ENCODE measurements at places on chromosomes 5 and 9. TPM values are rescaled to one million over a fixed set of nuclear protein-coding genes. Genes with fewer than 3 reads are reported as not detected.

- H3K4me3 ChIP-seq: no peak overlapping the region
- no peaks in the 10 kb centered on the region for H3K27me3 ChIP-seq
- H3K27ac ChIP-seq: no peak overlapping the region
- no peaks in the 10 kb centered on the region for H3K4me1 ChIP-seq
Measured at GRCh38 chr5:42148813-42149212, 223.7 kb downstream of the FBXO4 start.

DNA sequence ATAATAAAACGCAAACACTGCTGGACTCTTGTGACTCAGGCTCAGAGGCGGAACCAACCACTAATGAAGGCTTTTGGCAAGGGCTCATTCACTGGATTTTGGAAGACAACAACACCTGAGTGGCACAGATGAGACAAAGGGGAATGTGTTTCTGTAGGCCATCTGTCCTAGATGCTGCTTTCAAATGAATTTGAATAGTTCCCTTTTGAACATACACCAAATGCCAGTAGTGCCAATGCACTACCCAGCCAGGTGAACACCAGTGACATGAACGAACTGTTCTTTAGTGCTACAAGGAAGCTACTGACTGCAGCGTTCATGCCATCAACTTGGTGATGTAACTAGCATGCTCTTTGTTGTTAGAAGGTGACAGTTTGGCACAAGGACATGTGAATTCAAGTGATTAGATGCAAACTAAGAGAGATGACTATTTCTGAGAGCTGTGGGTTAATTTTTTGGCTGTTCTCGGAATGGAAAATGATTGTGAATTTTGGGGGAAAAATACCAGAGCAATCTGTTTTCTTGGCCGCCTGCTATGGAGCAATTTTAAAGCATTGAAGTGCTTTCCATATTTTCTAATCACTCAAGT lies 173.7 kb downstream of the SLC24A2 start:
- no peak overlapping the region for H3K4me3 ChIP-seq
- peaks cover 7% of the 10 kb centered on the region for H3K27me3 ChIP-seq
- no peaks in the 10 kb centered on the region for H3K4me1 ChIP-seq
- H3K36me3 ChIP-seq: no peaks in the 10 kb centered on the region

GRCh38 chr9:72474676-72475075 lies 46.7 kb upstream of the TMC1 start:
- no peak overlapping the region for H3K27ac ChIP-seq
- no peak overlapping the region for H3K4me3 ChIP-seq
- no peaks in the 10 kb centered on the region for H3K36me3 ChIP-seq
- H3K4me1 ChIP-seq: peaks cover 17% of the 10 kb centered on the region
- DNase-seq: no peak

DNA sequence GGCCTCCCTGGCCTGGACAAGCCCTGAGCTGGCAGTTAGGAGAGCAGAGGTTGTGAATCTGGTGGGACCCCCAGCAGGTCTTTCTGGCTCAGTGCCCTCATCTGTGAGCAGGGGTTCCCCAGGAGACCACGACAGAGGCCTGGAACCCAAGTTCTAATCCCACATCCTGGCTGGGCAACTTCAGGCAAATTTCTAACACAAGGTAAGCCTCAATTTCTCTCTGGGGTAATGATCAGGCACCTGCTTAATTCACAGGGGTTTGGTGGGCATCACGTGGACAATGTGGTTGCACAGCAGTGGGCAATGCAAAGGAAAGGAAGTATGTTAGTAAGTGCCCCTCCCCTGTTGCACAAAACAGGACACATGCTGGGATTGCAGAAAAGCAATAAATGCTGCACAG lies 1.9 kb upstream of the KCNIP1 start:
- peaks cover 29% of the 10 kb centered on the region for H3K27me3 ChIP-seq
- H3K4me1 ChIP-seq: peaks cover 11% of the 10 kb centered on the region
- no peak for DNase-seq
- no peak overlapping the region for H3K27ac ChIP-seq
- H3K4me3 ChIP-seq: no peak overlapping the region

DNA sequence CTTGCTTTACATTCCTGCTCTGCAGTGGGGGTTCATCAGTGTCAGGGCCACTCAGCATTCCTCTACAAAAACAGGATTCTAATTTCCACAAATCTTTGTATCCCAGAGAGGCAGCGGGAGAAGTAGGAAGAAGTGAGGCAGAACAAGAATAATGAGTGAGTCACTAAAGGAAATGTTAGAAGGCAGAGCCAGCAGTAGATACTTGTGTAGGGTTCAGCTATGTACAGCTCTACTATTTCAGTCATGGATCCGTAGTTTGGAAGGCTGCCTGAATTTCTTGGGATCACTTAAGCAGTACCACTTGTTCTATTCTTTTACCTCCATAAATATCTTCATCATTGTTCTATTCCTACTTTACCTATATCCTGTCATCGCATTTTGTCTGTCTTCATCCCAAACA lies 246.3 kb upstream of the TLE4 start:
- H3K36me3 ChIP-seq: no peaks in the 10 kb centered on the region
- no peak overlapping the region for H3K4me3 ChIP-seq
- no peak for DNase-seq
- H3K4me1 ChIP-seq: no peaks in the 10 kb centered on the region
- H3K27ac ChIP-seq: no peak overlapping the region

GRCh38 chr5:98066910-98067309 lies 706.6 kb upstream of the RGMB start:
- no peak overlapping the region for H3K27ac ChIP-seq
- no peaks in the 10 kb centered on the region for H3K4me1 ChIP-seq
- no peaks in the 10 kb centered on the region for H3K36me3 ChIP-seq
- H3K4me3 ChIP-seq: no peak overlapping the region
- H3K27me3 ChIP-seq: no peaks in the 10 kb centered on the region
- DNase-seq: no peak

DNA sequence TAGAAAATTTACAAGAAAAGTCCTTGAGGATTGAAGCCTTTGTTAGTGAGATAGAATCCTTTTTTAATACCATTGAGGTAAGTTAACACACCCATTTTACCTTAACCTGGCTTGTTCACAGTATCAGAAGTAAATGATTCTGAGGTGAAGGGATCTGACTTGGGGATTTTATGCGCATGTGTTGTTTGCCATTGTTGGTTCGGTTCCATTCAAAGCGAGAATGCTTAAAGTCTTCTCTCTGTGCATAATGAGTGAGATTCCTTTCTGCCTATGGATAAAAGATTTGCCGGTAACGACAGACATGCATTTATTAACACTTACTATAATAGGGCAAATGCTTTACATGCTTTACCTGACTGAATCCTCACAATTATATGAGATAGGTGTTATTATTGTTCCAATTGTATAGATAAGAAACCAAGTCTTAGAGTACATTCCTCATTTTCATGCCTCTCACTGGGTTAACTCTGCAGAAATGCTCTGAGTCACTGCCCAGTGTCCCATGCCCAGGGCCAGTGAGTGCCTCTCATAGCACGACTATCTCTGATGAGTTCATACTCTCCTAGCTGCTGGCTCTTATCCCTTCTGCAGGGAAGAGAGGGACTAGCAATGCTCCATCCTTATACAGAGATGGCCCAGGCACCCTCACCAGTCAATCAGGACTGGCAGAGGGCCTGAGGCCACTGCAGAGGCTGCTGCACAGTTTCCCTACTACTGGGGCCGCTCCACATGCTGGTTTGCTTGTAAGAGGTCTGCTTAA lies 54.4 kb downstream of the CMYA5 start:
- H3K4me1 ChIP-seq: no peaks in the 10 kb centered on the region
- H3K4me3 ChIP-seq: no peak overlapping the region
- no peaks in the 10 kb centered on the region for H3K27me3 ChIP-seq
- no peak for DNase-seq
- no peaks in the 10 kb centered on the region for H3K36me3 ChIP-seq

MEGF10 gene
- 3.0 TPM for total RNA-seq

- no peak for DNase-seq
- H3K36me3 ChIP-seq: peaks cover 3% of the 10 kb centered on the region
- H3K4me1 ChIP-seq: no peaks in the 10 kb centered on the region
- H3K27ac ChIP-seq: no peak overlapping the region
- H3K4me3 ChIP-seq: no peak overlapping the region
Measured at GRCh38 chr5:126805063-126805462, 28.1 kb downstream of the LMNB1 start.

TSSK1B gene
- total RNA-seq: not detected

DNA sequence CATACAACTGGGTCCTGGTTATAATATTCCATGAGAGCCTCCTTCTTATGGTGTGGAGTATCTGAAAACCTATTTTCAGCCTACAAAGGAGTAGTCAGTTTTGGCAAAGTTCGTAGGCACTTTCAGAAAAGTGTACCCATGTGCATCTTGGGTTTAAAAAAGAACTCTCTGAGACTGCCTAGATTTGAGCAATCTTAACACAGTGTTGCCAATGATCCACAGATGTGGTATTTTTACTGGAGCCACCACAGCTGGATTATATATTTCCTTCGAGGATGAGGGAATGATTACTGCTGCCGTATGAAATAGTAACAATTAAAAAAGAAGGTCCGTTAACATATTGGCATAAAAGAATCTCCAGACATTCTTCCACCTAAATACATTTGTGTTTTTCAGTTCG lies 1.1 kb downstream of the PALM2AKAP2 start:
- H3K4me3 ChIP-seq: peak overlapping the region; percentile 64
- peak overlapping the region; percentile 51 for H3K27ac ChIP-seq
- H3K4me1 ChIP-seq: peaks cover 13% of the 10 kb centered on the region
- no peaks in the 10 kb centered on the region for H3K36me3 ChIP-seq
- no peak for DNase-seq
- peaks cover 19% of the 10 kb centered on the region for H3K27me3 ChIP-seq

NR4A3 gene
- 5.9 TPM for total RNA-seq

DNA sequence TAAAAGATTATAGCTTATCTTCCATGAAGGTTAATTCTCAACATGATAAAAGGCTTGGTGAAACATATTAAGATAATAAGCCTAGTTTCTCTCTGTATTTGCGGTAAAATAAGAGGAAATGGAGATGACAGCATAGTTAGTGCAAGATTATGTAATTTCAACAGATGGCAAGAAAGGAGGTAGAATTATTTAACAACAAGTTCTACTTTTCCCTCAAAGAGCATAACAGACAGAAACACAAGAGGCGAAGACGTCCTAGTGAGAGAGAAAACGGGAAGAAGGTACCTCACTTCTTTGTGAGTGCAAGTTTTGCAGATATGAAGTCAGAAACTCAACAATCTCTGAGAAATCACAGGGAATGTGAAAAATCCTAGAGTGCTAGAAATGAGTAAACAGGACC lies 144.8 kb upstream of the ADCY2 start:
- H3K4me1 ChIP-seq: no peaks in the 10 kb centered on the region
- no peak overlapping the region for H3K4me3 ChIP-seq
- no peaks in the 10 kb centered on the region for H3K27me3 ChIP-seq
- H3K36me3 ChIP-seq: no peaks in the 10 kb centered on the region

GRCh38 chr5:88172847-88173758 lies 95.5 kb downstream of the TMEM161B start:
- no peak overlapping the region for H3K4me3 ChIP-seq
- no peak for DNase-seq
- H3K4me1 ChIP-seq: no peaks in the 10 kb centered on the region
- H3K36me3 ChIP-seq: no peaks in the 10 kb centered on the region
- peaks cover 3% of the 10 kb centered on the region for H3K27me3 ChIP-seq

FAM78A gene
- total RNA-seq: 2.0 TPM

BTNL8 gene
- not detected for total RNA-seq

DNA sequence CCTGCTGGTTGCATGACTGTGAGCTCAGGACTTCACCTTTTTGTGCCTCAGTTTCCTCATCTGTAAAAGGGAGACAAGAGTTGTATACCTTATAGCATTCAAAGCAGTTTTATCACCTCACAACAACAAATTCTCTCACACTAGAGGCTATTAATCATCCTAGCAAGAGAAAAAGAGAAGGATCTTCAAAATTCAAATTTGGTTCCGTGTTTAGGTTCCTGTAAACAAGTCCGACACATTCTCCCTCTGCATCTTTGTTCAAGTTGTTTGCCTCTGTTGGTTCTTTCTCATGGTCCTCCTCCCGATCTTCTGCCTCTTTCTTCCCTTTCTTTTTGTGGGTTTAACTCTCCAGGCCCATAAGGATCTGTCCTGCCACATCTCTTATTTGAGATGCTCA lies 218.0 kb downstream of the PIK3R1 start:
- no peak overlapping the region for H3K4me3 ChIP-seq
- H3K27me3 ChIP-seq: no peaks in the 10 kb centered on the region
- DNase-seq: no peak
- H3K27ac ChIP-seq: peak overlapping the region; percentile 77
- H3K36me3 ChIP-seq: no peaks in the 10 kb centered on the region

- no peak for DNase-seq
- H3K4me3 ChIP-seq: peak overlapping the region; percentile 9
- no peaks in the 10 kb centered on the region for H3K27me3 ChIP-seq
Measured at GRCh38 chr9:95009459-95009858, 283.0 kb downstream of the AOPEP start.

- no peaks in the 10 kb centered on the region for H3K4me1 ChIP-seq
- H3K36me3 ChIP-seq: no peaks in the 10 kb centered on the region
- no peak overlapping the region for H3K27ac ChIP-seq
- no peaks in the 10 kb centered on the region for H3K27me3 ChIP-seq
- DNase-seq: no peak
Measured at GRCh38 chr5:81180780-81181460, 52.2 kb upstream of the CKMT2 start.

KIF4B gene
- not detected for total RNA-seq

PCDHGA8 gene
- 5.1 TPM for total RNA-seq

DNA sequence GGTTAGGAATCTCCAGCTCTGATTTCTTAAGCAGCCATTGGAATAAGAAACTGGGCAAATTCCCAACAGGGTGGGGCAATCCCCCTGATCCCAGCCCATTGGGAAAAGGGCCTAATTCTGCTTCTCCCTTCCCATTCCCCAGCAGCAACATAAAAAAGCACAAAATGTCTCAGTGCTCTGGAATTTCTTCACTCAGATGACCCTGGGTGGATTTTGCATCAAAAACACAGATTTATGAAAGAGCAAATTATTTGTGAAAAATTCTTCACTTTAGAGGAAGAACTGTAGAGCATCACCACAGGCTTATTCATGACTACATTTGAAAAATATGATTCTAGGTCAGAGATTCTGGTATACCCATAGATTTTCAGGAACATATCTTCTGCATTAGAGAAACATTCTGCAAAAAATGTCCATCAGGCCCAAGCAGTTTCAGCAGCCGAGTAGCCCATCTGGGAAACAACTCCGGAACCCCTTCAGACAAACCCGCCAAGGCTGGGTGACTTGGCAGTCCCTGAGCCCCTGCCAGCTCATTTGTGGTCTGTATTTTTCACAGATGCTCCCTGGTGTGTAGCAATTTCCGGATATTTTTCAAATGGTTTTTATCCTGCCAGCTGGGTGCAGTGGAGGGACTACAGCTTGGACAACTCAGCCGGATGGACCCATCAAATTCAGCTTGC lies 102.1 kb upstream of the RANBP3L start:
- H3K27me3 ChIP-seq: no peaks in the 10 kb centered on the region
- no peak overlapping the region for H3K4me3 ChIP-seq
- H3K36me3 ChIP-seq: no peaks in the 10 kb centered on the region
- H3K4me1 ChIP-seq: peaks cover 11% of the 10 kb centered on the region
- peak overlapping the region; percentile 73 for H3K27ac ChIP-seq

DNA sequence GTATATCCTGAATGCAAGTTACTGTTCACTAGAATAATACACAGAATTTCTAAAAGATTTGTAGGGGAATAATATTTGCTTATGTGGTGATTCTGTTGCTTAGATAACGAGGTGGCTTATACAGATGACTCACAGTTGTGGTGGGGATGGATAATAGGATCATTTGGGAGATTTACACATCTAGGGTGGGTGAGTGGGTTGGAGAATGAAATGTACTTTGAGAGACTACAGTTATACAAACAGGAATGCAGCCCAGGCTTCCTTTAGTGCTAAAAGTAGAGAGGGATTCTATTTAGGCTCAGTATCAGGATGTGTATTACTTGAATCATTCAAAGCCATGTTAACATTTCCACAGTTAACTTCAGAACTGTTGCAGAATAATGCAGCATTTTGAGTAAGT lies 1.8 kb downstream of the CTXN3 start:
- no peak overlapping the region for H3K27ac ChIP-seq
- H3K36me3 ChIP-seq: no peaks in the 10 kb centered on the region
- DNase-seq: no peak
- peaks cover 7% of the 10 kb centered on the region for H3K4me1 ChIP-seq
- H3K27me3 ChIP-seq: no peaks in the 10 kb centered on the region
